ENCODE measurements at places on chromosomes 5 and 9. TPM values are rescaled to one million over a fixed set of nuclear protein-coding genes. Genes with fewer than 3 reads are reported as not detected.

The ZNF483 gene
- 5.8 TPM for total RNA-seq

The CTSV gene
- 0.14 TPM for total RNA-seq

GRCh38 chr5:168227973-168228615 is 63.4 kb upstream of the WWC1 start:
- no peak for DNase-seq

The HNRNPK gene
- total RNA-seq = 261 TPM

DNA sequence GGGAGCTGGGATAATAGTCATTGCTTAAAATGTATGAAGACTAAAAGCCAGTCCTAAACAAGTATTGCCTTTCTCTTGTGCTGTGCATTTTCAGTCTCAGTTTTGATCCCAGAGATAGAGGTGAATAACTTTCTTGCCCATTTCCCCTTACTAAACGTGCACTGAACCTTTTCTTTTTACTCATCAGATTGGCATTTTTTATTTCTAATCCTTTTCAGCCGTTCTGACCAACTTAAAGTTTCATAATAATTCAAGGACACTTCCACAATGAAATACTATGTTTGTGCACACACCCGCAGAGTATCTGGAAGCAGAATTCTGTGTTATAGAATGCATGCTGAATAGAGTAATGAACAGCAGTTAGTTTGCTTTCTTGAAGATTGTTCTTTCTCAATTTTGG is 343.6 kb downstream of the LRRC70 start:
- DNase-seq = no peak

DNA sequence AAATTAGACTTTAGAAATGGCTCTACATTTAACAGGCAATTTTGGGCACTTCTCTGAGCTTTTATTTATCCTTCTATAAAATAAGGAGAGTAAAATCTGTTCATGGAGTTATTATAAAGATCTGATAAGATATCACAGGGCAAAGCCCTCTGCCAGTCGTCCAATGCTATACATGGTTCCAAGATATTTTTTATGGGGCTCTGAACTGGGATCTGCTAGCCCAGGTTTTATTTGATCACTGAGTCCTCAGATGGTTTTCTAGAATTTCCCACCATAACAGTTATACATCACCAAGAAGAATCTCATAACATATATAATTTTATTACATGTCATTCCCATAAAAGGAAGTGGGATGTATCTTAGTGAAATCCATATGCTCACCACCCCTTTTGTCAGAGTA is 23.2 kb upstream of the IQGAP2 start:
- DNase-seq = no peak

GRCh38 chr5:116858705-116859333 is 284.2 kb upstream of the SEMA6A start:
- DNase-seq = no peak

DNA sequence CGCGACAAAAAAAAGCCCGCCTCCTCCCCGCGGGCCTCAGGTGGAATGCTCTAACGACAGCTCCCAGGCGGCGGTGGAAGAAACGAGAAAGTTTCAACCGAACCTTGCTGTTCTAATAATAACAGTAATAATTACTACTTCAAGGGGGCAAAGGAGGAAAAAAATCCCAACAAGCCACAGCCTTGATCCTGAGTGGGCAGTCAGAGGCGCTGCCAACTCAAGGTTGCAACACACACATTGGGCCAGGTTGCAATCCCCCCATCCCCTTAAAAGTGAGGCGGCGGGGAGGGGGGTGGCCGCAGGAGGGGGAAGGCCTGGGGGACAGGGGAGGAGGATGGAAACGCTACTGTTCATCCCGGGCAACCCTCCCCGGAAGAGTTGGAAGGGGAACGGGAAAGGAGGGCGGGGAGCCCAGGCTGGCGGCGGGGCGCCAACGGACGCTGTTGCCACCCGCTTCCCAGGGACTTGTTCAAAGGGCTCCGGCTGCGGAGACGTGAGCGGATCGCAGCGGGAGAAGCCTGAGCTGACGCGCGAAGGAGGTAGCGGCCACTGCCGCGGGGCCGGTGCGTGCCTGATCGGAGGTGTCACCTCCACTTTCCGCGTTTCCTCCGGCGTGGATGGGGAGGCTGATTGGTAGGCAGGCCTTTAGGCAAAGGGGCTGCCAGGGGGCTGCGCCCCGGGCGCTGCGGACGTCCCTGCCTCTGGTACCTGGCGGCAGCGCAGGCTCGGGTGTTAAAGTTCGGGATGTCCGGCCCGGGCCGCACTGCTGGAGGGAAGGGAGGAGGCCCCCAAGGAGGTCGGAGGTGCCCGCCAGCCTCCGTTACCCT is 647 bp downstream of the SMARCA2 start:
- peak; percentile 56 for DNase-seq

DNA sequence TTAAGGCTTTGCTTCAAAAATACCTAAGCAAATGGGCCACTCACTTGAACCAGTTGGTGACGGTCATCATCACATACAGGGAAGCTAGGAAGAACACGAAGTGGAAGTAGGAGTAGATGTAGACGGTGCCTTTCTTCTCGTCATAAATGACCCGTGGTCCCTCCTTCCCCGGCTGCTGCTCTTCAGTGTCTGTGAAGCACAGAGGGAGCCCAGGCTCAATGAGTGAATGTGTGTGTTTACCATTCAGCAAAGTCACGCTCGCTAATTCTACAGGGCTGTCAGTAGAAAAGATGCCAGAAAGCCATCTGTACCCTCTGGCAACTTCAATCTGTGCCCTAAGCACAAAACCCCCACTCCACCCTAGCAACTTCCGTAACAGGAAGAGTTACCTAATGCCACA is 109.8 kb downstream of the SERINC5 start:
- no peak for DNase-seq

- DNase-seq = no peak
These were observed 573.6 kb upstream of the ARRDC3 start for GRCh38 chr5:91956738-91957137.

Measured in left ventricle myocardium inferior (tissue), 1 donor.